Esophagus squamous epithelium (tissue), 5 donors: ENCODE measurements at places on chromosomes 11 and 22.

DNA sequence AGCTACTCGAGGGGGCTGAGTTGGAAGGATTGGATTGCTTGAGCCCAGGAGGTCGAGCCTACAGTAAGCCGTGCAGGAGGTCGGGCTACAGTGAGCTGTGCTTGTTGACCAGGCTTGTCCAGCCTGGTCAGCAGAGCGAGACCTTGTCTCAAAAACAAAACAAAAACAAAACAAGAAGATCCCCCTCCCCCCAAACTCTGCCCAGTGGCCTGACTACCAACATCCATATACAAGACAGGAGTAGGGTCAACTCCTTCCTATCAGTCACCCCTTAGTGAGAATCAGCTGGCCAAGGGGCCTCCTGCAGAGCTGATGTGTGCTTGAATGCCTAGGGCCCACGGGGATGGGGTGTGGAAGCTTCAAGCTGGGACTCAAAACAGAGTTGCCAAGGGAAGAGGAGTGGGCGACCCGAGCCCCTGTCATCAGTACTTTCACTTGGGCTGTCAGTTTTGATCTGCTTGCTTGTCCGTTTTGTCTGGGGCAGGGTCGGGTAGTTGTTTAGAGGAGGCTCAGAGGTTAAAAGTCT lies 942 bp upstream of the TSPAN18 start:
- DNase-seq: no peak

DNA sequence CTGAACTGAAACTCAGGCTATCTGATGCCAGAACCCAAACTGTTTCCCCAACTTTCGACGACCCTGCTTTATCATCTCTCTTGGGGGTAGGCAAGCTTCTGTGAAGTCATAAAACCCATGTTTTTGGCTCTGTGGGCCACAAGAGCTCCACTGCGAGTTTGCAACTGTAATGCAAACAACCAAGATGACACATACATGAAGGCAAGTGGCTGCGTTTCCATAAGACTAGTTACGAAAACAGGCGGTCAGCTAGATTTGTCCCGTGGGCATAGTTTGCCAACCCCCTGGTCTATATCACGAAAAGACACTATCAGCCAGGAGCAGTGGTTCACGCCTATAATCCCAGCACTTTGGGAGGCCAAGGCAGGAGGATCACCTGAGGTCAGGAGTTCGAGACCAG lies 37.5 kb downstream of the TPST2 start:
- DNase-seq: no peak

- no peak for DNase-seq
Measured at GRCh38 chr11:129373489-129373953, 2.1 kb upstream of the BARX2 start.

- DNase-seq: no peak
Measured at GRCh38 chr11:23923357-23923756, 573.5 kb upstream of the LUZP2 start.

GRCh38 chr11:96704847-96705246 lies 315.0 kb downstream of the JRKL start:
- DNase-seq: no peak

DNA sequence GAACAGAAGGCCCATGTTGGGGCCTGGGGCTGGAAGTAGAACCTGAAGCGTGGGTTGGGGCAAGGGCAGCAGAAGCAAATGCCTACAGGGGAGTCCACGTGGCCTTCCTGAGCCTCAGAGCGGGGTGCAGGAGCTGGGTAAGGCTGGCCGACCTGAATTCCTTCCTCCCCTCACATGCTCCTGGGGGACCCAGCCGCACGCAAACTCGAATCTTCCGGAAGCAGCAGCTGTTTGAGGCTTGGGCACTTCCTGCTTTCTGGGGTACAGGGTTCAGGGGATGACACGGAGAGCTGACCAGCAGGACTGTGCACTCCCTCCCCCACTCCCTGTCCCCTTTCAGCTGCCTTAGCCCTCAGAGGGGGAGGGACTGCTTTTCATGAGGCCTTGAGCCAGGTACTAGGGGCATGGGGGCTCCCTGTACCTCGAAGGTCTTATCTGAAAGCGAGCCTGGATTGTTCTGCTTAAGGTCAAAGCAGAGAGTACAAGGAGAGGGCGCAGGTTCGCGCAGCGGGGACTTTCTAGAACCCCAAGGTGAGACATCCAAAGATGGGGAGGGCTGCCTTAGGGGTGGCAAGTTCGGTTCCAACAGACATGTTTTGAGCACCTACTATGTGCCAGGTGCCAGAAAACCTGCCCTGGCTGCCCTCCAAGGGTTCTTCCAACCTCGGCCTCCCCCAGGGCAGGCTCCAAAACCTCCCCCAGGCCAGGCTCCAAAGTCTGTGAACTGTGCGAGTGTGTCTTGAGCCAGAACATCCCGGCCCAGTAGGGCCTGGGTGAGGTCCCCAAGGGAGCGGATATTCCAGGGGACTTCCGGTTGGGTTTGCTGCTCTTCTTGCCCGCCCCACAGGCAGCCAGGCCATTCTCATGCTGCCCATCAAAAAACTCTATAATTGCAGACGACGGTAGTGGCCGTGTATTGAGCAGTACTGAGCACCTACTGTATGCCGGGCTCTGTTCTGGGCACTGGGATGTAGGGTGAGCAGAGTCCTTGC lies 1.7 kb downstream of the NCF4 start:
- DNase-seq: no peak

DNA sequence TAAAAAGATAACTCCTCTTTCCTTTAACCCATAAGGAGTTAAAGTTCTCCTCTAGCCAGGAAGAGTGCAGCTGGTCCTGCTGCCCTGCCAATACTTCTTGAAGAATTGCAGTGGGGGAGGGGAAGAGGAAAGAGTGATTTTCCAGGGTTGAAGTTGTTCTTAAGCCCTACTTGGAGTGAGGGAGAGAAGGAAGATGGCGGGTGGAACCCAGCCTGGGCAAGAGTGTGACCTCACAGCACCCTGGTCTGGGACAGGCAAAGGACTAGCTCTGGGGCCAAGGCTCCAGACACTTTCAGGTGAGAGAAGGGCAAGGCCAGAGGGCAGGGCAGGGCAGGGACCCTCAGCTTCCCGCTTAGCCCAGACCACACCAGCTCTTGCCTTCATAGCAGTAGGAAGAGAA lies 6.6 kb downstream of the TNKS1BP1 start:
- DNase-seq: no peak

- DNase-seq: no peak
Measured at GRCh38 chr11:115891581-115891980, 387.4 kb upstream of the CADM1 start.

GRCh38 chr22:43639228-43639948 lies 172.7 kb downstream of the EFCAB6 start:
- DNase-seq: no peak

- DNase-seq: no peak
Measured at GRCh38 chr11:70005107-70005818, 72.9 kb upstream of the ANO1 start.

- DNase-seq: no peak
Measured at GRCh38 chr22:44351685-44352377, 39.1 kb upstream of the SHISAL1 start.

DNA sequence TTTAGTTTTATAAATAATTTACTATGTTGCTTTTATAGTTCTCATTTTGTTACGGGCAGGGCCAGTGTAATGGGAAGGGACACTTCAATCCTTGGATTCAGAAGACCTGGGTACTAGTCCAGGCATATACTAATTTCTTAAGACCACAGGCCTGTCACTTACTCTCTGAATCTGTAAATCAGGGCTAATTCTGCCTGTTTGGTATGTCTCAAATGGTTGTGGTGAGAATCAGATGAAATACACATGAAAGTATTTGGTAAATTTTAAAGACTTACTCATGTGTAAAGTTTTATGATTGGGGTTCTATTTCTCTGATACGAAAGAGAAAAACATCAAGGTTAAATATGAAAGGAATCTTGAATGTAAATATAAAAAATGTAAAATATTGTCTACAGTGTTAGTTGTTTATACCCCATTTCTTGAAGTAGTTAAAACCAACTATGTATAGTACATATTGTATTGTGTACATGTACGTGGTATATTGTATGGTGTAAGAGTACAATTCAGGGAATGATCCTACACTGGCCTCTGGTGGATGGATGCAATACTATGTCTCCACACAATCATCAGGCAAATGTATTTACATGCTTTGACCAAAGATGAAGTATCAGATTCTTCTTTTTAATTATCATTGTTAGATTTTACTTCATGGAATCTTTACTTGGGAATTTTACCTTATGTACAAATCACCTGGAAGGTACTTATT lies 24.5 kb upstream of the RAG2 start:
- DNase-seq: no peak

DNA sequence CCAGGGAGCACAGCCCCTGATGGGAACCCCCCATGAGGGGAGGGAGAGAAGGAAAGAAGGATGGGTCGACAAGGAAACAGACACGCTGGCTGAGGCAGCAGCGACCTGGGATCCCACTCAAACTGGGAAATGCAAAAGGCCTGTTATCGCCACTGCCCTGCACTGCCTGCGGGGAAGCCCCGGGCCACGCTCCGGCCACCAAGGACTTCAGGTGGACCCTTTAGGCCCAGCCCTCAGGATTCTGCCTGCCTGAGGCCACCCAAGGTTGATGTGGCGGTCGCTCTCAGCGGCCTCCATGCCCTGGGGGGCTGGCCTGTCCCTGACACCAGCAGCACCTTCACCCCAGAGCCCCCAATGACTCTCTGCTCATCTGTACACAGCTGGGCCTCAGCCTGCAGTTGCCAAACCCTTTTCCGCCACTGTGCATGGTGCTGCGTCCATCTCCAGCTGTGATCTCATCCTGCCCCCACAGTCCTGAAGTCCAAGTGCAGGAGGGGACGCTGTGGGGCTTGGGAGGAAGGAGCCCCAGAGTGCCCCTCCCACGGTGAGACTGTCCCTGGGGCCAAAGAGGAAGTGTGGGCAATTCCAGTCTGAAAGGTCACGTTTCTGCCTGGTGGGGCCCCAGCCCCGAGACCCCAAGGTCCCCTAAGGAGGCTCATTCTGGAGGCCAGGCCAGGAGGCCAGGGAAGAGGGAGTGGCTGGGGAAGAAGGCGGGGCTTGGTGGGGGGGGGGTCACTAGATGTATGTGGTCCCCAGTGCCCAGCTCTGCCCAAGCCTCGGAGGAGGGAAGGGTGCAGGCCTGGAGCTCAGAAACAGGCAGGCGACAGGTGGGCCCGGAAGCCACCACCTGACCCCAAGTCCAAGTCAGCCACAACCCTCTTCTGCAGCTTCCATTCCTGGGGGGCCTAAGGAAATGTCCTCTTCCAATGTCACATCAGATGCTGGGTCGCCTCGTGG lies 31.6 kb downstream of the OSBPL5 start:
- no peak for DNase-seq

DNA sequence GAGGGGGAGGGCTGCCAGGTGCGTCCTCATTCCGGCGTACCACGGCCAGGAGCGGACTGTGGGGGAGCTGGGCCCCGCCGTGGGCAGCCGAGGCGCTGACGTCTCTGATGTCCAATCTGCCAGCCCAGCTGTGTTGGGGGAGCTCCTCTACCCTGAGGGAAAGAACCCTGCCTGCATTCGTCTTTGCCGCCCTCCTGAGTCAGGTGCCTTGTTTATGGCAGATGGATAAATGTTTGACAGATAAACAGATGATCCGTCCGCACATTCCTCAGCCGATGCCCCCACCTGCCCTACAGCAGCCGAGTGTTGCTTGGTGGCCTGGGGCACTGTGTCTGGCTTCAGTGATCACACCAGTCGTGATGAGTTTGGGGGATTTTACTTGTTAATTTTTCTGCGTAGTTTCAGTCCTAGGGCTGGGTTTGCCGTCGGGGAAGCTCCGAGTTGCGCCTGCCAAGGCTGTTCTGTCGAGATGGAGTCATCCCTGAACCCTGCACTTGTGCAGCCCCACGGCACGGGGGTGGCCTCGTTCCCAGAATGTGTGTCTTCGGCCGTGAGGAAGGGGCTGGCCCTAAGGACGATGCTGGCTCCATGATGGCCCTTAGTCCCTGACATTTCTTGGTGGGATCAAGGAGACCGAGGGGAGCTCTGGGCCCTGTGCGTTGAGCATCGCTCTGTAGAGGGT lies 1083.9 kb downstream of the BRD1 start:
- no peak for DNase-seq

DNA sequence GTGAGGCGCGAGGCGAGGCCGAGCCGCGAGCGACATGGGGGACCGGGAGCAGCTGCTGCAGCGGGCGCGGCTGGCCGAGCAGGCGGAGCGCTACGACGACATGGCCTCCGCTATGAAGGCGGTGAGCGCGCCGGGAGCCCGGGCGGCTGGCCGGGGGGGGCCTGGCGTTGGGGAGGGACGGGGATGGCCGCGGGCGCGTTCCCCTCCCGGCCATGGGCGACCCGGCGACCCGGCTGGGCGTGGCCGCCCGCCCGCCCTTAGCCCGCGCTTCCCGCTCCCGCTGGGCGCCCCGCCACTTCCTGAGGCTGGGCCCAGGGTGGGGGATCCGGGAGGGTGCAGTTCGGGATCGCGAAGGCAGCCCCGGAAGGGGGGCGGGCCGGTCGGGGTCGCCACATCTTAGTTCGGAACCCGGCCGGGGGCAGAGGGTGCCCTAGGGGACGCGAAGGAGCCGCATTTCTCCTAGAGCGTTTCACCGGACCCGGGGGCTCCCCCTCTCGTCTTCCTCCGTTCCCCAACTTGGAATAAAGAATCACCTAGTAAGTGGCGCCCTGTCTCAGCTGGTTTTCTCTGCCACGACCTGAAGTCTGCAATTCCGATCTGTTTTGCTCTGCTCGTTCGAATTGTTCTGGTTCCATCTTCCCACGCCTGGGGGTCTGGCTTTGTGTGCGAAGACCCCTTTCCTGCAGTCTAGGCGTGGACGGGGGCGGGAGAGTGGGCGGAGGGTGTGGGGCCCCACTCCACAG lies 536 bp downstream of the YWHAH start:
- no peak for DNase-seq

- DNase-seq: no peak
Measured at GRCh38 chr11:117834838-117835443, 10.4 kb upstream of the FXYD2 start.

GRCh38 chr11:130315354-130315970 lies 745 bp upstream of the ZBTB44 start:
- peak; percentile 3 for DNase-seq

DNA sequence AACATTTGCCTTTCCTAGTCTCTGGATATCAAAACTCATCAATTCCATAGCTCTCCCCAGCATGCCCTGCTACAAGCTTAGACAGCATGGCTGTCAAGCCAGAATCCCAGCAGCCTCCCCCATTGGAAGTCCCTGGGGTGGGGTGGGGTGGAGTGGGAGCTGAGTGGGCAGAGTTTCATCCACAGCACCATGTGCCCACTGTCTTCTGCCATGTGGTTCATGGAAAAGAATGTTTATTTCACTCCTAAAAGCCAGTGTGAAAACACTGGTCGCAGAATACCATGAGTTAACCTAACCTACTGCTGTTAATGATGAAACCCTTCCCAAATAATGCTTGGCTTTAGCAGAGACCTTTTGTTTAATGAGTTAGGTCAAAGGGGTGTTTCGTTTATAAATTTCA lies 80.2 kb upstream of the KIRREL3 start:
- DNase-seq: no peak

- no peak for DNase-seq
Measured at GRCh38 chr11:61539831-61540357, 31.3 kb downstream of the LRRC10B start.

- no peak for DNase-seq
Measured at GRCh38 chr22:37376643-37377042, 50.6 kb downstream of the ELFN2 start.

- DNase-seq: no peak
Measured at GRCh38 chr11:91688672-91689071, 535.9 kb upstream of the FAT3 start.
